ENCODE measurements at places on chromosomes 2 and 18.

GRCh38 chr2:198917926-198918720 is 539.6 kb downstream of the SATB2 start:
- no peaks in the 10 kb centered on the region for H3K4me1 ChIP-seq
- no peak for DNase-seq
- no peak overlapping the region for H3K4me3 ChIP-seq
- no peak overlapping the region for H3K27ac ChIP-seq

DNA sequence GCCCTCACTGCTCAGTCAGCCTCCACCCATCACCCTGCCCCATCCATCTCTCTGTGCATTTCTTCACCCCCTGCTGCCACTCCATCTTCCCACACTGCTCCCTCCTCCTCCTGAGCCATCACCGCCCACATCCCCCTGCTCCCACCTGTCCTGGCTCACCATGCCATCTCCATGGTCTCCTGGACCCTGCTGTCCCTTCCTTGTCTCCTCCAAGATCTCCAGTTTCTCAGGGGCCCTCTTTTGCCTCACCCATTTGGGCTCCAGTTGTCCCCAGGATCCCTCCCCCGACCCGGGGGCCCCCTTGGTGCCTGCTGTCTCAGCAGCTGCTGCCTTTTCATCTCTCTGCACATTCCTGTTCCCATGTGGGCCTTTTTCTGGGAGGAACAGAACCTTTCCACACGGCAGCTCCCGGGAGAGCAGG is 10.6 kb downstream of the SPEG start:
- peaks cover 55% of the 10 kb centered on the region for H3K4me1 ChIP-seq
- no peaks in the 10 kb centered on the region for H3K36me3 ChIP-seq
- no peaks in the 10 kb centered on the region for H3K27me3 ChIP-seq
- DNase-seq: no peak
- peak overlapping the region; percentile 92 for H3K27ac ChIP-seq

GRCh38 chr2:120428748-120429147 is 82.8 kb downstream of the INHBB start:
- H3K36me3 ChIP-seq: no peaks in the 10 kb centered on the region
- DNase-seq: no peak
- no peaks in the 10 kb centered on the region for H3K4me1 ChIP-seq

GRCh38 chr2:200138391-200139124 is 167.9 kb upstream of the SPATS2L start:
- H3K27ac ChIP-seq: no peak overlapping the region
- no peaks in the 10 kb centered on the region for H3K27me3 ChIP-seq
- no peak for DNase-seq
- H3K36me3 ChIP-seq: no peaks in the 10 kb centered on the region

DNA sequence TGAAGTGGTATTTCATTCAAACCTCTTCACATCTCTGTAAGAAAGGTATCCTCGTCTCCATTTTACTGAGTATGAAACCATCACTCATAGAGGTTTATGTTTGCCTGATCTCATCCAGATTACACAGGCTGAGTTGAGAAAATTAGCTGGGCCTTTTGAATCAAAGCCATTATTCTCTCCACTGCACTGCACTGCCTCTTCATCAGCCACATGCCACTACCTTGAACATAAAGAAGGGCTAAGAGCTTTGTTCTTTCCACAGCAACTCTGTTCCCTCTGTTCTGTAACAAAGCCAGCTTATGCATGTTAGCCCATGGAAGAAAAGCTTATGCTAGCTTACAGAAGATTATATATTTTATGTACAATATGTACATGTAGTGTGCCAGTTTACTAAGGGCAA is 362.6 kb upstream of the DLGAP1 start:
- no peaks in the 10 kb centered on the region for H3K27me3 ChIP-seq
- H3K27ac ChIP-seq: no peak overlapping the region
- DNase-seq: no peak
- no peaks in the 10 kb centered on the region for H3K4me1 ChIP-seq
- H3K36me3 ChIP-seq: no peaks in the 10 kb centered on the region

GRCh38 chr18:61261870-61262269 is 71.4 kb upstream of the CDH20 start:
- H3K4me3 ChIP-seq: no peak overlapping the region
- no peak overlapping the region for H3K27ac ChIP-seq
- H3K4me1 ChIP-seq: no peaks in the 10 kb centered on the region
- H3K27me3 ChIP-seq: no peaks in the 10 kb centered on the region
- DNase-seq: no peak

- DNase-seq: no peak
- H3K4me3 ChIP-seq: no peak overlapping the region
- H3K27ac ChIP-seq: no peak overlapping the region
Measured at GRCh38 chr2:164032995-164033394, 297.2 kb upstream of the FIGN start.

GRCh38 chr2:89842180-89842908 is 1150.9 kb downstream of the RPIA start:
- H3K4me1 ChIP-seq: no peaks in the 10 kb centered on the region
- DNase-seq: no peak
- H3K36me3 ChIP-seq: no peaks in the 10 kb centered on the region
- no peak overlapping the region for H3K4me3 ChIP-seq
- no peak overlapping the region for H3K27ac ChIP-seq

- peaks cover 25% of the 10 kb centered on the region for H3K36me3 ChIP-seq
- H3K4me3 ChIP-seq: no peak overlapping the region
- no peaks in the 10 kb centered on the region for H3K4me1 ChIP-seq
- no peak for DNase-seq
- no peaks in the 10 kb centered on the region for H3K27me3 ChIP-seq
- H3K27ac ChIP-seq: no peak overlapping the region
Measured at GRCh38 chr18:48616484-48617255, 77.8 kb downstream of the CTIF start.

GRCh38 chr2:149528983-149529382 is 58.6 kb downstream of the MMADHC start:
- no peaks in the 10 kb centered on the region for H3K4me1 ChIP-seq
- no peak overlapping the region for H3K4me3 ChIP-seq
- H3K27ac ChIP-seq: no peak overlapping the region
- H3K36me3 ChIP-seq: no peaks in the 10 kb centered on the region
- no peak for DNase-seq

- no peaks in the 10 kb centered on the region for H3K27me3 ChIP-seq
- H3K4me3 ChIP-seq: no peak overlapping the region
- no peaks in the 10 kb centered on the region for H3K4me1 ChIP-seq
Measured at GRCh38 chr2:39710807-39711206, 45.1 kb downstream of the TMEM178A start.

- no peak for DNase-seq
- no peak overlapping the region for H3K27ac ChIP-seq
Measured at GRCh38 chr2:67879586-67880290, 183.1 kb downstream of the C1D start.

GRCh38 chr2:290090-290722 is 2.3 kb upstream of the ALKAL2 start:
- H3K4me3 ChIP-seq: peak overlapping the region; percentile 39
- peaks cover 18% of the 10 kb centered on the region for H3K4me1 ChIP-seq
- H3K36me3 ChIP-seq: no peaks in the 10 kb centered on the region
- H3K27me3 ChIP-seq: peaks cover 7% of the 10 kb centered on the region
- no peak overlapping the region for H3K27ac ChIP-seq

DNA sequence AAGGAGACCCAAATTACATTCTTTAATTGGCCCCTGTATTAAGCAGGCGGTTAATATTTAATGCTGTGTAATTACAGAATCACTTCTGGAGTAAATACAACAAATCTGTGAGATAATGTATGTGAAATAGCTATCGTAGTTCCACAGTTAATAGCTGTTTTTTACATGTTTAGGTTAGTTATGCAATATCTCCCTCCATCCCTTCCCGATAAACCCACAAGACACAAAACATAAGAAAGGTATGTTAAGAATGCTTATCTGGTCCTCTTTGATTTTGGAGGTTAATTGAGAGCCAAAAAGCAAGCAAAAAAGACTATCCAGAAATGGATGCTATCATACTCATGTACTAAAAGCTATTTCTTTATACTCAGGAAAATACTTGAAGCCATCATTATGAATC is 49.1 kb downstream of the ZNF638 start:
- no peak for DNase-seq
- no peaks in the 10 kb centered on the region for H3K4me1 ChIP-seq
- H3K27me3 ChIP-seq: no peaks in the 10 kb centered on the region
- H3K4me3 ChIP-seq: no peak overlapping the region
- no peak overlapping the region for H3K27ac ChIP-seq

- H3K4me3 ChIP-seq: no peak overlapping the region
- no peak overlapping the region for H3K27ac ChIP-seq
- peaks cover 24% of the 10 kb centered on the region for H3K4me1 ChIP-seq
Measured at GRCh38 chr2:28469304-28469703, 26.6 kb upstream of the PLB1 start.

GRCh38 chr2:202643012-202643858 is 8.5 kb downstream of the FAM117B start:
- no peak overlapping the region for H3K4me3 ChIP-seq
- H3K27ac ChIP-seq: peak overlapping the region; percentile 21
- DNase-seq: no peak
- H3K36me3 ChIP-seq: no peaks in the 10 kb centered on the region
- no peaks in the 10 kb centered on the region for H3K27me3 ChIP-seq
- H3K4me1 ChIP-seq: peaks cover 36% of the 10 kb centered on the region

DNA sequence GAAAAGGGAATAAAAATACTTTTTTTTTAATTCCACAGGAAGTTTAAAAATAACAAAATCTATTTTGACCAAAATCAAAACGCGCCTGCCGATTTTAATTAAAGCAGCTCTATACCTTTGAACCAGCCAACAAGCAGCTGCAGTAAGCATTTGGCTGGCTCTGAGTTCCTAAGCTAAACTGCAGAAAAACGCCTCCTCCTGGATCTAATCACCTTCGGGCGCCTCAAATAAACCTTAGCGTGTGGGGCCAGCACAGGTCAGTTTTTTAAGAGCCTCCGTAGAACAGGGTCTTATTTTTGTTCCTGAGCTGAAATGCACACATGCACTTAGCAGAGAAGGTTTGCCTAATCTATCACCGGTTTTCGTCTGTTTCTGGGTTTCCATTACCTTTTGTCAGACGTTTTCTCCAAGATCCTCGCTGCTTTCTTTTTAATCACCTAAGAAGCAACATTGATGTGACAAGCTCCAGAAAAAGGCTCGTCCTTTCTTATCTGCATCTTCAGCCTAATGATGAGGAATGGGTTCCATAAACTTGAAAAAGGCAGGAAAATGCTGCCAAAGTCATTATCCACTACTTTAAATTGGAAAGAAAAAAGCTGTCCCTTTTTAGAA is 64.7 kb upstream of the HNRNPA3 start:
- peak overlapping the region; percentile 38 for H3K4me3 ChIP-seq
- peaks cover 17% of the 10 kb centered on the region for H3K4me1 ChIP-seq
- no peaks in the 10 kb centered on the region for H3K36me3 ChIP-seq
- H3K27ac ChIP-seq: peak overlapping the region; percentile 40

GRCh38 chr18:56112013-56112749 is 524.2 kb upstream of the TCF4 start:
- no peaks in the 10 kb centered on the region for H3K36me3 ChIP-seq
- no peak for DNase-seq

- no peaks in the 10 kb centered on the region for H3K27me3 ChIP-seq
- no peak for DNase-seq
- H3K4me1 ChIP-seq: no peaks in the 10 kb centered on the region
- H3K4me3 ChIP-seq: no peak overlapping the region
- no peaks in the 10 kb centered on the region for H3K36me3 ChIP-seq
Measured at GRCh38 chr2:133986081-133986837, 267.6 kb upstream of the MGAT5 start.

GRCh38 chr18:7812431-7813063 is 245.4 kb downstream of the PTPRM start:
- H3K4me1 ChIP-seq: no peaks in the 10 kb centered on the region
- DNase-seq: no peak
- no peak overlapping the region for H3K27ac ChIP-seq
- H3K27me3 ChIP-seq: no peaks in the 10 kb centered on the region

DNA sequence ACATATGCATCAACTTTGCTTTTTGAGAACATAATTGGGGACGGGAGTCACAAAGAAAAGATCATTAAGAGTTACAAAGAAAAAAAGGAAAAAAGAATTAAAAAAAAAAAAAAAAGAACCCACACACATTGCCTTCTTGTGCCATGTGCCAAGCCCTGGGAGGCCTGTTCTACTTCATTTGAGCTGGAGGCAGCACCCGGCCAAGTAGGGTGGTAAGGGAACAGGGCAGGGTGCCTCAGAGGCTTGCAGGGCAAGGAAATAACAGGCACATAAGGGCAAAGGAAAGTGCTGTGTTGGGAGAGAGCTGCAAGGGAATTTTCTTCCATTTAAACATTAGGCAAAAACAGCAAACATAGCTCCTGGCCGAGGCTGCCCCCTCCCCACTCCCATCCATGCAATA is 418.0 kb downstream of the TMEM182 start:
- H3K27ac ChIP-seq: no peak overlapping the region
- DNase-seq: no peak
- no peaks in the 10 kb centered on the region for H3K36me3 ChIP-seq
- no peaks in the 10 kb centered on the region for H3K27me3 ChIP-seq

DNA sequence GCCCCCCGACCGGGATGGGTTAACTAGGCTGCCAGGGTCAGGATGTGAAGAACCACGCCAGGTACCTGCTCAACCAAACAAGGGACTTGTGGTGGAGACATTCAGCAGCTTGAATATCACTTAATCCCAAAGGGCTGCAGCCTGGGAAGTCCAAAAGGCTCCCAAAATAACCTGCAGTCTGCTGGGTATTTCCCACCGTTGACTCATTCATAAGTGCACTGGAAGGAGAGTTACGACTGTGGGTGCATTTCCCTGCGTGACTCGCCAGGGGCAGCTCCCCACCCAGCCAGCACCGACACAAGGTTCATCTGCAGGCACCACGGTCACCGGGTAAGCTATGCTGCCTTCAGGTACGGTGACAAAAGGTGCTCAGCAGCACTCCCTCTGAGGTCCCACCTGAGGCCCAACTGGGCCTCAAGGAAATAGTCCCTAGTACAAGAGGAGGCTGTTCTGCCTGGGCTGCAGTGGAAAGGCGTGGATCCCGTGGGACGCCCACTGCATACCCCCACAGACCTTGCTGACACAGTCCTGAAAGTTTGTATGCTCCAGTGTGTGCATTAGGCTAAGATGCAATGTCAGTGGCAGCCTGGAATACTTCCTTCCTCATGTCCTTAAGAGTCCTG is 86.5 kb downstream of the UXS1 start:
- peaks cover 6% of the 10 kb centered on the region for H3K4me1 ChIP-seq
- H3K36me3 ChIP-seq: no peaks in the 10 kb centered on the region
- H3K27me3 ChIP-seq: no peaks in the 10 kb centered on the region
- DNase-seq: no peak

- H3K27me3 ChIP-seq: no peaks in the 10 kb centered on the region
- no peaks in the 10 kb centered on the region for H3K36me3 ChIP-seq
- no peak overlapping the region for H3K4me3 ChIP-seq
- no peak overlapping the region for H3K27ac ChIP-seq
Measured at GRCh38 chr2:104825124-104825865, 28.6 kb upstream of the POU3F3 start.

- H3K4me3 ChIP-seq: no peak overlapping the region
- H3K27me3 ChIP-seq: no peaks in the 10 kb centered on the region
- no peaks in the 10 kb centered on the region for H3K36me3 ChIP-seq
- DNase-seq: no peak
- peaks cover 18% of the 10 kb centered on the region for H3K4me1 ChIP-seq
Measured at GRCh38 chr2:54775710-54776109, 52.2 kb downstream of the EML6 start.

- no peak overlapping the region for H3K4me3 ChIP-seq
- H3K27ac ChIP-seq: no peak overlapping the region
- no peaks in the 10 kb centered on the region for H3K27me3 ChIP-seq
- no peak for DNase-seq
- H3K4me1 ChIP-seq: no peaks in the 10 kb centered on the region
Measured at GRCh38 chr2:5926871-5927512, 234.8 kb downstream of the SOX11 start.

- no peaks in the 10 kb centered on the region for H3K27me3 ChIP-seq
- no peak overlapping the region for H3K4me3 ChIP-seq
Measured at GRCh38 chr2:39432701-39433100, 4.4 kb downstream of the MAP4K3 start.
